Fibroblast of skin of left quadriceps (primary cell): ENCODE measurements at places on chromosomes 7 and 10.

- DNase-seq: no peak
Observed at GRCh38 chr7:99380032-99380822, 5.7 kb downstream of the ARPC1B start.

GRCh38 chr7:99393355-99394187, 14.8 kb downstream of the PDAP1 start:
- DNase-seq: no peak

GRCh38 chr10:34954142-34954541, 136.0 kb downstream of the CUL2 start:
- DNase-seq: no peak

GRCh38 chr7:49523870-49524269, 249.6 kb upstream of the VWC2 start:
- no peak for DNase-seq

GRCh38 chr7:89563597-89563996, 590.7 kb upstream of the STEAP1 start:
- no peak for DNase-seq

DNA sequence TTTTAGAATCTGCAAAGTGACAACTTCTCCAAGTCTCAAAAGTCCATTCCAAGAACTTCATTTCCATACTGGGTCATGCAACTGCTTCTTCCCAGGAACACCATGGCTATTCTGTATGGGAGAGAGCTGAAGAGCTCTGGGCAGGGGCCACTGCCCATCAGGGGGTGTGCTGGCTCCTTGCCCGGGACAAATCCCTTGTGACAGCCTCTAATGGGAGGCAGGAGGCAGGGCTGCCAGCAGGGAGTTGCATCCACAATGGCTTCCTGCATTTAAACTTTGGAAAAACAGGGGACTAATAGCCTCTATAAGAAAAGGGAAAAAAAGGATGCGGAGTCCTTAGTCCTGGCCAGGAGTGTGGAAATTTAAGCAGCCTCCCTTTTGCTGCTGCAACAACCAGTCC, 18.4 kb upstream of the FRMD4A start:
- DNase-seq: no peak

GRCh38 chr10:97195706-97196222, 10.0 kb upstream of the SLIT1 start:
- DNase-seq: no peak

DNA sequence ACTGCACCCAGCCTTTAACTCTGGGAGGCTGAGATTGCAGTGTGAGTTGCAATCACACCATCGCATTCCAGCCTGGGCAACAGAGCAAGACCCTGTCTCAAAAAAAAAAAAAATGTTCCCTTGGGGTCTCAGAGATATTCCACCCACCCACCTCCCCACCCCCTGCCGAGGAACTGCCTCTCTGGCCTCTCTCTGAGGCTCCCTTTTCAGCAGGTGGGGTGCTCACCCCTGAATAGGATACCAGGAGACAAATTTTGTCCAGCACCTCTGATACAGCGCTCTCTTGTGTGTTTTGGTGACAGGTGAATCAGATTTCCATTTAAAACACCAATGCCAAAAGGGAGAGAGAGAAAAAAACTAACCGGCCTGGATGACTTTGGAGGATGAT, 92.6 kb upstream of the KIF5B start:
- DNase-seq: no peak

DNA sequence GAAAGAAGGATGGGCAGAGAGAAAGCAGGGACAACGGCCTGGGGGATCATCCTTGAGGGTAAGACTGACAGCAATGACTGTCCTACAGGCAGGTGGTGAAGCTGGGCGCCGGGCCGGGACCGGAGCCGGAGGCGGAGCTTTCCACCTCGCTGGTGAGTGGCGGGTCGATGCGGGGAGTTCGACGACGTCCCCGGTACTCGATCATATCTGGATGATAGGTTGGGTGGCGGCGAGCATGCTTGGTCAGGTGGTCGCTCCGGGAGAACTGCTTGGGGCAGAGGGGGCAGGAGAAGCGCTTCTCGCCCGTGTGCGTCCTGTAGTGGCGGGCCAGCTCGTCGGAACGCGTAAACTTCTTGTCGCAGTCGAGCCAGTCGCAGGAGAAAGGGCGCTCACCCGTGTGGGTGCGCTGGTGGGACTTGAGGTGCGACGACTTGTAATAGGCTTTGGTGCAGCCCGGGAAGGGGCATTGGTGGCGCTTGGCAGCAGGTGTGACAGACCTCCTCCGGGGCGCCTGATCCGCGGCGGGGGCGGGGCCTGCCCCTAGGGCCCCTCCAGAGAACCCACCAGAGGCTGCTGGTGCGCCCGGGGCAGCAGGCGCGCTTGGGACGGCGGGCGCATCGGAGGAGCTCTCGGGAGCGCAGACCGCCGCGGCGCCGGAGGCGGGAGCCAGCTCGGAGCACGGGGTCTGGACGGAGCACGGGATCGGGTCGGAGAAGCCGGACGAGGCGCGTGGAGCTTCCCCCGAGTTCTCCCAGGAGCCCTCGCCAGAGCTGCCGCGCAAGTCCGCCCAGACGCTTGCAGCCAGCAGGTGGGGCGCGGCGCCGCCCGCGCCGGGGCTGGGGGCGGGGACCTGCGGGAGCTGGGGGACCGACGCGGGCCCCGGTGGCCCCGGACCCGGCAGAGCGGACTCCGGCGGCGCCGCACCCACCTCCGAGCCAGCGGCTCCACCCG, 752 bp downstream of the KLF14 start:
- no peak for DNase-seq

GRCh38 chr7:115359955-115360354, 438.1 kb downstream of the MDFIC start:
- peak; percentile 41 for DNase-seq

DNA sequence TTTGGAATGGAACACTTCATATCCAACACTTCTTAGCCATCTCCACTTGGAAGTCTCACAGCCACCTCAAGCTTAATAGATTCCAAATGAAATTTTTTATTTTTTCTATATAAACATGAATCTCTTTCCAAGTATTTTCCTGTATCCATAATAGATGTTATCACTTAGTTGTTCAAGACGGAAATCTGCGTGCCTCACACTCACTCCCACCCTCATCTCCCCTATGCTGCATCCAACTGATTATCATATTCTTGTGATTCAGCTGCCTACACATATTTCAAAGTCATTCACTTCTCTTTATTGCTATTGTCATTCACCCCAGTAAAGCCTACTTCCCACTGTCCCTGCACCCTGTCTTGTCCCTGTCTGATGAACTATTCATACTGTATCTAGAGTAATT, 70.2 kb upstream of the MKX start:
- no peak for DNase-seq

DNA sequence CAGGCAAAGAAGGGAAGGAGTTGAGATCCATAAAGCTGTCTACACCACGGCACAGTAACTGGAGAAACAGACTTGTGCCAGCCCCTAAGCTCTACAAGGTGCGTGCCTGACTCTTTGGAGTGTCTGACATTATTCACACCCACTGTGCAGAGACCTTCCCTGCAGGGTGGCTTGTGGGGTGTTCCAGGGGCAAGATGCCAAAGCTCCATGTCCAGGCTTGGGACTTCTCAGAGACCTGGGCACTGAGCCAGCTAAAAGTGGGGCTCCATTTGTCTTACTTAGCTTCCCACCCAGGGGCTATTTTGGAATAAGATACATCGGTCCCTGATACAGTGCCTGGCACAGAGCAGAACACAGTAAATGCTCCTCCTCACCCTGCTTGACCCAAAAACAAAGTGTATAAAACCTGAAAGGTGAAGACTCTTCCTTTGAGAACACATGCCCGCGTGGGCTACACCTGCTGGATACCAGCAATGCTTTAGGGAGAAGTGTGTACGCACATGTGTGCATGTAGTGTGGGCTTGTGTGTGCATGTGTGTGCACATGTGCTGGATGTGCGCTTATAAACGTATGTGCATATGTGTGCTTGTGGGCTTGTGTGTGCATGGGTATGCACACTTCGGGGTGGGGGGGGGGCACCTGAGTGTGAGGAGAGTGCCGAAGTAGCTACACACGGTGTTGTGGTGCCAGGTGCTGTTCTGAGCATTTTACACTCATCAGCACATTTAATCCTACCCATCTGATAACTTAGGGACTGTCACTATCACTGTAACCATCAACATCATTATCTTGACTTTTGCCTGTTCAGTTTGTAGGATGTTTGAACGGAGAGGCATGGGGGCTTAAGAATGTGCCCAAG, 143.0 kb downstream of the ARHGAP22 start:
- DNase-seq: no peak

GRCh38 chr7:150738591-150739001, 1.4 kb downstream of the GIMAP5 start:
- no peak for DNase-seq

GRCh38 chr7:91892821-91893340, 12.4 kb upstream of the MTERF1 start:
- DNase-seq: no peak

DNA sequence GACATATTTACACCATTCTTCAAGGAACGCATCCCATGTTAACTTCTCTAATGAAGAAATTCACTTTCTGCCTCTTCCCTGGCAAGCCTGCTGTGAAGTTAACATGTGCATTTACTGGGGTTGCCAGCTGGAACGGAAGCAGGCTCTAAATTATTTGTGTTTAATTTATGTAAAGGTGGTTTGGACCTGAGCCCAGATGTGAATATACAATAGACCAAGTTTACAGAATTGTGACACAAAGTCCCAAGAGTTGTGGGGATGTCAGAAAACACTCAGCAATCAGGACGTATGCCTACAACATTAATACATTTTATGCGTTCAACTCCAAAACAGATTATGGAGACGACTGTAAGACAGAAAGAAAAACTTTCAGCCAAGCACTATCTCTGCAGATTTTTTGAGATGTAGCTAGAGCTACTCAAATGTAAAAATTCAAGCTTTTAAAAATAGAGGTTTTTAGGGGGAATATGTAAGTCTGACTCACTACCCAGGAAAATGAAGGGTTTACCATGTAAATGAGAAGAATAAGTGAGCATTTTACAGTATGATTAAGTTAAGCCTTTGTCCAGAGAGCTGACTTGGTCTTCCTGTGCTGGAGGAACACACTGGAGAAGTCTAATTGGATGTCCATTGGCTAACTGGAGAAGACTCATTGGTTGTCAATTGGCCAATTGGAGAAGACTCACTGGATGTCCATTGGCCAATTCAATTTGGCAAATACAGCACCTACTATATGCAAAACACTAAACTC, 19.5 kb downstream of the NRP1 start:
- DNase-seq: peak; percentile 66

GRCh38 chr7:2738766-2739549, 51.0 kb downstream of the AMZ1 start:
- DNase-seq: no peak

- DNase-seq: no peak
Observed at GRCh38 chr7:49243521-49243920, 319.2 kb downstream of the CDC14C start.

GRCh38 chr10:84336406-84337090, 8.2 kb downstream of the CCSER2 start:
- DNase-seq: no peak

DNA sequence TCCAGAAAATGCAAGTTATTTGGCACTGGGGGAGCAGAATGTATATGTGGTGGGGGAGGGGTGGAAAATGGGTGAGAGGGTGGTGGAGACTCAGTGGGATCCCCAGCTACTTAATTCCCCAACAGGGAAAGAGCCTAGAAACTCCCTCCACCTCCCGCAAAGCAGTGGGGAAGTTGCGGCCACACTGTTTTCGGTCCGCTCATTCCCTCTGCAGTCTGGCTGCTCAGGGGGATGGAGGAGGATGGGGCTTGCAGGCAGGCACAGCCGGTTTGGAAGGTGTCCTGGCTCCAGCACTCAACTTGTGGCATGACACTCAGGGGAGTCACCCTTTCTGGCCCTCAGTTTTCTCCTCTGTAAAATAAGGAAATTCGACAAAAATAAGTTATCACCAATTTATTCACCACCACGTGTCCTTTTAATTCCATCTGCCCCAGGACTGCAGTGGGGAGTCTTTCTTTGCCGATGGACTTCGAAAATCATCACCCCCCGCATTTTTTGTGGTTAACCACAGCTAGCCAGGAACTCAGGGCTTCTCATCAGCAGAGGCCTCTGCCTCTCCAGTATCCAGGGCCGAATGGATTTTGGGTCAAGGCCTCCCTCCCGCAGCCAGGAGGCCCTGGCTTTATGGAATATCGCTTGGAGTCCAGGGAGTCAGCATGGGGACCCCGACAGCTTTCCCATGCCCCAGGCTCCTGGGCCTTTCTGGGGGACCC, 1.6 kb upstream of the HTRA1 start:
- DNase-seq: no peak

DNA sequence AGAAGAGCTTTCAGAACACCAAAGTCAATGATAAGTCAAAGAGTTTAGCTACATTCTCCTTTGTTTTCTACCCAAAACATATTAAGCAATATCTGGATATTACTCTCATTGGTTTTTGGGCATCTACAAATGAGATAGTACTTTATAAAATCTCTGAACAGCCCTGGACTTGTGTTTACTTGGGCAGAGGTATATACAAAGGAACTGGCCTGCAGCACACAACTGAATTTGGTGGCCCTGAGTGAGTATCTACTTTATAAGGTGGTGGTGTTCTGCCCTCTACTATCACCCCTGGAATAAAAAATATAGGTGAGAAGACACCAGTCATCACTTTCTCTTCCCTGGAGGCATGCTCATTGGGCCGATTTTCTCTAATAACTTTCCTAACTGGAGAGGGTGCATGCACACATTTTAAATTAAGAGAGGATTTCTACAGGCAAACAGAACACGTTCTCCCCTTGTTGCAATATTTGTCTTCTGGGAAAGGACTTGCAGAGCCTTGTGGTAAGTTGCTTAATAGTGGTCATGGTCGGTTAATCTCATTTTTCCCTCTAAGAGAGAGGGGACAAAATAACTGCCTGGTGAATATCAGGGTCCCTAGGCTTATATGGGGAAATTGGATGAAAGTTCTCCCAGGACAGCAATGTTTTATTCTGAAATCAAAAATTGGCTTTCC, 41.1 kb downstream of the OTUD1 start:
- no peak for DNase-seq

DNA sequence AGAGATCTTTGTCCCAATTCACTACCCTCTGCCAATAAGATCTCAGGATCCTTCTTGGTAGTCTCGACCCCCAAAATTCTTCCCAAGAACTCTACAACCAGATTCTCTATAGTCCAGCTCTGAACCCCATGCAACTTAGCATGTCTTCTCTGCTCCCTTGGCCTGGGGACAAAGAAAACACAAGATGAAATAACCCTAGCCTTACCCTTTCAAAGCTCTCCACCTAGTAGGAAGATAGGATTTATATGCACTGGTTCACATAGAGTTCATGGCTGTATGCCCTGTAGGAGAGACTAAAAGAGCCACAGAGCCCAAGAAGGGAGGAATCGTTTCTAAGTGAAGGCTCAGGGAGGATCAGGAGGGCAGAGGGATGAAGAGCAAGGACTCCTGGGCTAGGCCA, 96.1 kb downstream of the PPP1R3C start:
- DNase-seq: no peak

DNA sequence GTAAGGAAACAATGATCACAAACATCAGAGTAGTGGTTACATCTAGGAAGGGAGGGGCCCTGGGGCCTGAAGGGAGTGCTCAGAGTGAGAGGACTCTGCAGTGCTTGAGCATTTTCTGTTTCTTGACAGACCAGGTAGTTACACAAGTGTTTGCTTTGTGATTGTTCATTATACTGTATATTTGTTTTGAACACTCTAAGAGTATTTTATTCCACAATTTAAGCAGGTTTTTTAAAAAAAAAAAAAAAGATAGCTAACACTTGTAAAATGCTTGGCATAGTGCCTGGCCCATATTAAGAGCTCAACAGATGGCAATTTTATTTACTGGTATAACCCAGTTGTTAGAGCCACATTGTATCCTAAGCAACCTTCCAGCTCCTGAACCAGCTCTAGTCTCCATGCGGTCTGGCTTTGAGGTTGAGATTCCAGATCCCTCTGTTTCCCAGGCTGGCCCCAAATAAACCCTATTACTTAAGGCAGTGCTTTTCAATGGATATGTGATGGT, 20.1 kb upstream of the ATXN7L1 start:
- no peak for DNase-seq

GRCh38 chr7:32616625-32617024, 121.3 kb downstream of the AVL9 start:
- peak; percentile 12 for DNase-seq
